ENCODE measurements at places on chromosomes 3 and 15.

DNA sequence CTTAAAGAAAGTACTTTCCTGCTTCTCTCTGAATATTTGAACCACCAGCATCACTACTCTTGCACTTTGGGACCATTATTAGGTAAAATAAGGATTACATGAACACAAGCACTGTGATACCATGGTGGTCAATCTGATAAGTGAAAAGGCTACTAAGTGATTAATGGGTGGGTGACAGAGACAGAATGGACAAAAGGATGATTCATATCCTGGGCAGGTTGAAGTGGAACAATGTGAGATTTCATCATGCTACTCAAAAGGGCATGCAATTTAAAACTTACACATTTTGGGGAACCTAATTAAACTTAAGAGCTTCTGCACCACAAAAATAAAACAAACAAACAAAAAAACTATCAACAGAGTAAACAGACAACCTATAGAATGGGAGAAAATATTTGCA is 172.0 kb upstream of the CD96 start:
- no peak for DNase-seq

DNA sequence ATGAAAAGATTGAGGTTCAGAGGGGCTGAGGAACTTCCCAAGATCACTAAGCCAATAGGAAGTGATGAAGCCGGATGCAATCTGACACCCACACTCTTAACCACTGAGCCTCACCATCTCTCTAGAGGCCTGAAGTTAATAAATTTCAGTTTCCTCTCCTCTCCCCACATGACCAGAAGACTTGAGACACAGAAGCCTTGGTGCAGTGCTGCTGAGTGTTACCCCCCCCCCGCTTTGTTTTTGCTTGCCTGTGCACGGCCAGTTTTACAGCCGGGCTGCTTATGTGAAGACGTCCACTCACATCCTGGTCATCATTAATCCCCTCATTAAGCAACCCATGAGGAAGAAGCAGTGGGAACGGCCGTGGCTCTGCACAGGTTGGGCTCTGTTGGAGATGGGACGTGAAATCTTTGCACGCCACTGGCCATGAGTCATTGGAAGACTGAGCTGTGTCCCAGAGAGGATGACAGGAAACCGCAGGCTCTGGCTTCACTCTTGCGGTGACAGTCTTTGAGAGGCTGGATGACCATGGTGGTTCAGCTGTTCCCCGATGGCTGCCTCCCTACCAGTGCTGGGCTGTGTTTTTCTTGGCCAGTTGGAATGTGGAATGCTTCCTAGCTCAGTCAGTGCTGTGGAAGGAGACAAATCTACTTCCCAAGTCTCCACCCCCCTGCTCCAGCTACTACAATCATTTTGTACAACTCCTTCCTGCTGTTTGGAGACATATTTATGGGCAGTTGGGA is 232.6 kb upstream of the LRTM1 start:
- DNase-seq = no peak

DNA sequence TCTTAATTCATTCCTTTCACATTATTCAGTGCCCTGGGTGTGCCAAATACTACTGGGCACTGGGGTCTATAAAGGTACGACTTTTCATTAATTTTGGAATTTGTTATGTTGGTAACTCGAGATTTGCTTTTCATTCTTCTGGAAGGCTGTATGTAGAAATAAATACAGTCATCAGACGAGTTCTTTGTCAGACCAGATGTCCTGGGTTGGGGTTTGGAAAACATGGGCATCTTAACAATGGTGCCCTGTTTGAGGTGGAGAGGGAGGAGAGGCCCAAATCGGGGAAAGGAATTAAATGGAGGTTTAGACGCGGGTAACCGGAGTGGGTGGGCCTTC is 662 bp upstream of the GLCE start:
- no peak for DNase-seq

DNA sequence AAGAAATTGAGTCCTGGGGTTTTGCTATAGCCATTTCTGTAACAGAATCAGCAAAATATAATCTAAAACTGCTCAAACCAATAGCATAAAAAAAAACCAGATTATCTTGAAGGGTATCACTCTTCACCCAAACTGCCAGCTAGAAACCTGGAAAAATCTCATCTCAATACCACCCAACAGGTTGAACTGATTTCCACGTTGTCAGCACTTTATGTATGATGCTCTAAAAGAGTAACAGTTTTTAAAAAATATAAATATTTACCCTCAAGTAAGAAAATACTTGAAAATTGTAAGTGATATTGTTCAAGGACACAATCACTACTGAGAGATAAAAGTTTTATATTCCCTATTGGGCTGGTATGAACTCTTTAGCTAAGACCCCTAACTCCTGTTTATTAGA is 451.3 kb downstream of the EPHA3 start:
- DNase-seq = no peak

GRCh38 chr3:73548436-73548835 is 76.3 kb downstream of the PDZRN3 start:
- DNase-seq = no peak

DNA sequence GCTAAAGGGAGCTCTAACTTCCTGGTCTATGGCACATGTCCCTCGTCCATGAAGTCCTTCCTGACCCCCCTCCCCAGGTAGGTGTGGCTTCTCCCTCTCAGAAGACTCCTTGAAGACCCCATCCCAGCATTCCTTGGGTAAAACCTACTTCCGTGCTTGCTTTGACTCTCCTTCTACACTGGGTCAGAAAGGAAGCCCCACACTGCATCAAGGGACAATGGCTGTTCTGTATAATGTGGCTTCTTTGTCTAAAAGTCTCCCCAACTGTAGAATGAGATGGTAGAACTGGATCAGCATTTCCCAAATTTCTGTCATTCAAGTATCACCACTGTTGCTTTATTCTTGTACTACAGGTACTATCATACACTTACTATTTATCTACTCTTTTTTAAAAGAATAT is 3.9 kb upstream of the DNAJA4 start:
- DNase-seq = no peak

GRCh38 chr15:67953299-67953698 is 100.8 kb upstream of the PIAS1 start:
- DNase-seq = no peak

DNA sequence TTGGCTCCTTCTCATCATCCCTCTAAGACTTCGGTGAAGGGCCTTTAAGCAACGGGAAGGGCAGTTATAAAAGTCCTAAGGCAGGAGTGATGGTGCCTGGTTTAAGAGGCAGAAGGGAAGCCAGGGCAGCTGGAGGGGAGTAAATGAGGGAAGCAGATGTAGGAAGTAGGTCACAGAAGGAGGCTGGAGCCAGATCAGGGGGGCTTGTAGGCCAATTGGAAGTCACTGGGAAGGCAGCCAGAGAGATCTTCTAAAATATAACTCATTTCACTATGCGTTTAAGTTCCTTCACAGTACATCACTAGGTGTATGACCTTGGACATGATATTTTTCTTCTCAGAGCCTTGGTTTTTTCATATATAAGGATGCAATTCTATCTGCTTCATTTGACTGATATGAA is 94.7 kb downstream of the MYH15 start:
- no peak for DNase-seq

GRCh38 chr15:79953951-79954444 is 17.0 kb downstream of the BCL2A1 start:
- DNase-seq = no peak

- no peak for DNase-seq
Observed at GRCh38 chr3:38116471-38117162, 20.3 kb downstream of the ACAA1 start.

DNA sequence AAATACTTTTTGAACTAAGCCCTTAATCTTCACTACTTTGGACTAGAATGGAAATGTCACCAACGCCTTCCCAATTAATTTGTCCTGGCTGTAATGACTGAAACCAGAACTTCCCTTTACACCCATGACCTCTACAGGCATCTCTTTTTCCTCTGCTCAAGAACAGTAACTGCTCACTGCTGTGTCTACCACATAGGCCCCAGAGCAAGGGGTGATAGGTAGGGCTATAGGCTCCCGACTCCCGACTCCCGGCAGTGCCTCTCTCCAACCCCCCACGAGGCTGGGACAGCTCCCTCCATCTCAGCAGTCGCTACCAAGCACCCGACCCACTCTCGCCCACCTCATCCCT is 384 bp upstream of the LEKR1 start:
- no peak for DNase-seq

DNA sequence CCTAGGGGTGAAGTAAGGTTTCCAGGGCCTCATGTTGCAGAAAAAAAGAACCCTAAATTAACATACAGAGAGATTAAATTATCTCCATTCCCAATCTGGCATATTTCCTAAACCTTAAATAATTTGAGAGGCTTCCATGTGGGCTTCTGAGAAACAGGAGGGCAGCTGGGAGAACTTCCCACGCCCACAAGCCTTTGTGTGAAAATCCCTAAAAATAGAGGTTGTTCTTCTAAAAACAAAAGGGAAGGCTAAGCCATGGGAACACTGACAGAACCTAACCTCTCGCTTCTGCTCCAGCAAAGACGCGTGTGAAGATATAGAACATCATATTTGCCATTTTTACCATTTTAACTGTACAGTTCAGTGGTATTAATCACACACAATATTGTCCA is 812 bp upstream of the SLC12A8 start:
- DNase-seq = no peak

DNA sequence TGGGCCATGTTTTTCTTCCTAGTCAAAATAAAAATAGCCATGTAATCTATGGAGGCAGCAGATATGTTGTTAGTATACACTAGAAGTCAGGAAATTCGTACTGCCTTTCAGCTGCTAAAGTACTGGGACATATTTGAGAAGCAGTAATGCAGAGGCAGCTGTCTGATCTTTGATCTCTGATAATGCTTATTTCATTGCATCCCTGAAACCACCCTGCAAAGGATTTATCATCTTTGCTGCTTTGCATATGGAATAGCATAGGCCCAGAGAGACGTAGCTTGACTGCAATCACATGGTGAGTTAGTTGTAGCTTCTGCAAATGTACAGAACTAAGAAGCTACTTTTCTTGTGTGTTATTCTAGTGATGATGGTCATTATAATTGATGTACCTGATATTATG is 52.4 kb downstream of the RBM6 start:
- no peak for DNase-seq

GRCh38 chr15:101169495-101170071 is 82.3 kb downstream of the CHSY1 start:
- DNase-seq = no peak

DNA sequence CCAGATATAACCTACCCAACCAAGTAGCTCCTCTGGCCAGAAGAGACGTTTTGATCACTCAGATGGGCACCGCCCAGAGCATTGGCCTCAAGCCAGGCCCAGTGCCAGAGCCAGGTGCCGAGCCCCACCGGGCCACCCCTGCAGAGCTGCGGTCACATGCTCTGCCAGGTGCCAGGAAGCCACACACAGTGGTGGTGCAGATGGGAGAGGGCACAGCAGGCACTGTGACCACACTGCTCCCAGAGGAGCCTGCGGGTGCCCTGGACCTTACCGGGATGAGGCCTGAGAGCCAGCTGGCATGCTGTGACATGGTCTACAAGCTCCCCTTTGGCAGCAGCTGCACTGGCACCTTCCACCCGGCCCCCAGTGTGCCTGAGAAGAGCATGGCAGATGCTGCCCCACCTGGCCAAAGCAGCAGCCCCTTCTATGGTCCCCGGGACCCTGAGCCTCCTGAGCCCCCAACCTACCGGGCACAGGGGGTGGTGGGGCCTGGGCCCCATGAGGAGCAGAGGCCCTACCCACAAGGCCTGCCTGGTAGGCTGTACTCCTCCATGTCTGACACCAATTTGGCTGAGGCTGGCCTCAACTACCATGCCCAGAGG is 19.1 kb upstream of the APEH start:
- DNase-seq = no peak

GRCh38 chr15:79442911-79443310 is 10.8 kb downstream of the MINAR1 start:
- no peak for DNase-seq

GRCh38 chr15:45149060-45149459 is 19.3 kb downstream of the DUOX1 start:
- no peak for DNase-seq

DNA sequence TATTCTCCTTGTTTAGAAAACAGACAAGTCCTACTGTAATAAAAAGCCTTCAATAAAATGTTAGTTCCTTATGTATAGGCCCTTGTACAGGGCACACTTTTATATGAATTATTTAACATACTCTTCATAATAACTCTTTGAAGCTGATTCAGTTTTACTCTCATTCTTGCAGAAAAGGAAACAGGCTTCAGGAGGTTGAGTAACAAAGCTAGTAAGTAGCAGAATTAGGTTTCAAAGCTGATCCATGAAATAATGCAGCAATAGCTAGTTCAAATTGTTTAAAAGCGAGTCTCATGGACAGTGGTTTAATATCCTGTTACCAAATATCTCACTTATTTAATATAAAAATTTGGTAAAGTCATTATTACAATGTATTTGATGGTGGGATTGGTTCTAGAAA is 25.0 kb downstream of the TCF12 start:
- DNase-seq = no peak

DNA sequence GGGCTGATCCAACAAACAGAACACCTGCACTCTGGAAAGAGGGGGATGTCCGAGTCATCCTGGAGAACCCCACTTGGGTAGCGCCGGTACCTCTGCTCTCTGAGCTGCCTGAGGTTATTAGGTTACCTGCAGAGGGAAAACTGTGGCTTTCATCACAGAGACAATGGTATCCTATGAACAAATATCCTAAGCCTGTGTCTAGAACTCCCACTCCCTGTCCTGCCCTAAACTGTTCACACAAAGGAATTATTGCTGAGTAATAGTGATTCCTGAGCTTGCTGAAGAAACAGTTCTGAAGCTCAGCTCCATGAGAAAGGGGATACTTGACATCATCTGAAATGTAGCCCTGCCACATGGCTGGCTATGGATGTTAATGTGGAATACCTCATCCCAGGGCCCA is 31.9 kb upstream of the WNT5A start:
- DNase-seq = no peak

DNA sequence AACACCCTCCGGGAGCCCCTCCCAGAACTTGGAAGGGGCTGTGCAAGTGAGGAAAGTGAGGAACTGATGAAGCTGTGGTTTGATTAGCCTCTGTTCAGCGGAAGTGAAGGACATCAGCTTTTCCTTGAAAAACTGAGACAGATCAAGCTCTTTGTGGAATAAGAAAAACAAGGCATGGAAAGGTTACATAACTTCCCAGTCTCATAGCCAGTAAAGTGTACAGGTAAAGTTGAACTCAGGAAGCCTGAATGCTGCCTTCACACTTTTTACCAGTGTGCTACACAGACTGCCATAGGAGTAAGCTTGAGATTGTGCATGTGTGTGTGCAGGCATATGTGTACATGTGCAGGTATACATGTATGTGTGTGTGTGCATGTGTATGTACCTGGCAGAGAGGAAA is 293.2 kb downstream of the FGF12 start:
- no peak for DNase-seq

DNA sequence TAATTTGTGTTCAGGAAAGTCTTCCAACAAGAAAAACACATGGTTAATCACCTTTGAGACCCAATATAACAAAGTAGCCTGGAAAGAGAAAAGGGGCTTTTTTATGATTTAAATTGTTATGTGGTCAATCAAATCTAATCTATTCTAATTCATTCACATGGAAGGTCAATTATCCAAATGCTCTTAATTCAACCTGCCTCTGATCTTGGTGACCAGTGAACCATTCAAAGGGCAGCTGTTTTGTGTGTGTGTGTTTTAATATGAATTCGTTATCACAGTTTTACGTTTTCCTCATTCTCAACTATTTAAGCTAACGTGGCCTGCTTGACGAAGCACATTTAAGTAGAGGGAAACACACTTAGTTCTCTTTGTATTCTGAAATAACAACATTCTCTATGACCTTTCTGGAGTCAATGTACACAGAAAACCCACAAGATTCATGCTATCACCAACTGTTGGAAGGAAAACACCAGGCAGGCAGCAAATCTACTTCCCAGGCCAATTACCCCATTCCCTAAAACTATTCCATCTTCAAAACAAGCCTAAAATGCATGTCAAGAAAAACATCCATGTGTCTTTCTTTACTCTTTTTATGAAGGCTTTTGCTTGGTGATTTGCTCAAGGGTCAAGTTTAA is 195.4 kb downstream of the SUCLG2 start:
- DNase-seq = no peak
